Activated T-cell treated with anti-CD3 and anti-CD28 coated beads, Interleukin-2, amount 50 U/mL, for 48 hours (primary cell): ENCODE measurements at places on chromosomes 16 and 17.
A peak's percentile ranks its signal among the peaks of the same experiment; 100 is the strongest.

DNA sequence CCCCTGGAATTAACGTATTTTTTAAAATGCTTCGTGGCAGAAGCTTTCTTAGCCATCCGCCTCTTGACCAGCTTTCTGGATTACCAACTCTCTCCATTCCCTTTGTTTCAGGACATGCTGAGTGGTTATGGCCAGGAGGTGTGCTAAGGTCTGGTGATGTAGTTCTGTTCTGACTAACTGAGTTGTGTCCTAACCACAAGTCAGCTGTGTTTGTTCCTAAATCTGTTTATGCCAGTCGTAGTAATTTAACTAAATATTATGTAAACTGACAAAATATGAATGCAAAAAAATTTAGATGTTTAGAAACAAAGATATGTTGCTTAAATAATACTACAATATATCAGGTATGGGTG is 61.6 kb downstream of the MRTFB start:
- no peak for DNase-seq

- no peak for DNase-seq
These were observed 2.0 kb upstream of the CCDC92B start for GRCh38 chr17:2751491-2751890.

DNA sequence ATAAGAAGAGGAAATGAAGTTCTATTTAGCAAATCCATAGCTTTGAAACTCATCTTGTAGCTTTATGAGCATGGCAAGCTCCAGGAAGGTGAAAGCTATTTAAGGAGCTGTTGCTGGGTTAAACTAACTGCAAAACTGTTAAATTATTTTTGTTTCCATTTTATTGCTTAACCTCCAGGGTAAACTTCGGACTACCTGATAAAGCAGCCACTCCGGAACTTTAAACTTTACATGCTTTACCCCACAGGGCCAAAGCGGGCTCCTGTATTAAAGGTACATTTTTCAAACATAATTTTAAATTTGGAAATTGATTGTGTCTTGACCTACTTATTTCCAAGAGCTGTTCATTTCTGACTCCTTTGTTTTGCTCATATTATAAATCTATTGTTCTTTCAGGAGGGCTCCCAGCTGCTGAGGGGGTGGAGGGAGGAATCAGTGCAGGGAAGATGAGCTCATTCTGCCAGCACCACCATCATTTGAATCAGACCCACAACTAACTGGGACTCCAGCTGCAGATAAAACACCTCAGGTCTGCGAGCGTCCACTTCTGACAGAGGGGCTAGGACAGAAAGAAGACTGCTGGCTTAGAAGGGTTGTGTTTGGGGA is 157.9 kb downstream of the IRX3 start:
- no peak for DNase-seq

GRCh38 chr17:39150795-39151149 is 665 bp downstream of the PLXDC1 start:
- DNase-seq = no peak

- no peak for DNase-seq
These were observed 143.3 kb downstream of the STX8 start for GRCh38 chr17:9432134-9432885.

DNA sequence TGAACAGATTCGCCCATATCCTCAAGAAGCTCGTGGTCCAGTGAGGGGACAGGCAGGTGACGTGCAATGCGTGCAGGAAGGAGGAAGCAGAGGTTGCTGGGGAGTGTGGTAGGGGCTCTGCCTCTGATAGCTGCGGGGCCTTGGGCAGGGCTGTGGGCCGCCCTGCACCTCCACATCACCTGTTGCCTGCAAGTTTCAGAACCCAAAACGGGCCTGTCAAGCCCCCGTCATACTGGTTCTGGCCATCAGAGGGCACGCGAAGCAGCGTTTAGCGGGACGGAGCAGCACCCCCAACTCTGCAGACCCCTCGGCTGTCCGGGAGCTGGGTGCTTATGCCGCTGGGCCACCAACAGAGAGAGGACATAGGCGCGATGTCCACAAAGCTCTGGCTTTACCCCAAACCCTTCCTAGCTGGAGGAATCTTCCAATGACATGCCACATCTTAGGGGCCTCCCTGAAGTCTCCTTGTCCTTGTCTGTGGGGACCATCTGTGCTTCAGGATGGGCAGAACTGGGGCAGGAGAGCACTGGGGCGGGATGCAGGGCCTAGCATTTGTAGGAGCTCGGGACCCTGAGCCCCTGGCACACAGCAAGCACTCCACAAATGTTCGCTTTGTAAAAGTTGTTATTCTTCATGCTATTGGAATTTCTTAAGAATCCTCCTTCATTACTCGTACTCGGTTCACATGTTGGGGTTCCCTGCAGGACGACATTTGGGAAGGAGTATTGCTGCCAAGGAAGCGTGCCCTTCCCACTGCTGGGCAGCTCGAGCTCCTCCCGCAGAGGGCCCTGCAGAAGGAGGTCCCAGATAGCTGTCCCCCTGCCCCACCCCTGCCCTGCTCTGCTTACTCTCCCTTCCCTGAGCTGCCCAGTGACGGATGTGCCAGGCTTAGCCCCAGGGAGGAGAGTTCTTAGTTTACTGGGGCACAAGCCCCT is 64.3 kb downstream of the CNGB1 start:
- peak; percentile 47 for DNase-seq

- DNase-seq = no peak
These were observed 77.2 kb upstream of the HS3ST2 start for GRCh38 chr16:22736791-22737190.

GRCh38 chr17:51912939-51913338 is 245.6 kb downstream of the CA10 start:
- no peak for DNase-seq

GRCh38 chr16:89993971-89994370 is 25.3 kb downstream of the DBNDD1 start:
- DNase-seq = no peak
